ENCODE measurements at places on chromosomes 7 and 10.
A peak's percentile ranks its signal among the peaks of the same experiment; 100 is the strongest.

DNA sequence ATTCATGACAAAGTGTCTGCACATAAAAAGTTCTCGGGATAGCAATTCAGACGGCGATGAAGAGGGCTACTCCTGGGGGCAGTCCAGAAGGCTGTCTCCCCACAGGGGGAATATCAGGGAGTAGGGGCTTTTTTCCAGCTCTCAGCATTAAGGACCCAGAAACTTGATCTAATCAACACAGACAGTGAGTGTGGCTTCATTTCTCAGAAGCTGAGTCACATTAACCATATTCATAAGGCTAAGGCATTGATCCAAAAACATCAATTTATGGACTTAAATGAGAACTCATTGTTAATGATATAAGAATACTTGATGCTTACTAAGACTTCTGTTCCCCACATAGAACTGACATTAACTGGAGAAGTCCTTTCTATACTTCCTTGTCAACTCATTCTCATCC is 87.5 kb upstream of the AOAH start:
- DNase-seq = no peak

- DNase-seq = peak; percentile 38
Observed at GRCh38 chr10:101085846-101086245, 24.1 kb downstream of the KAZALD1 start.

DNA sequence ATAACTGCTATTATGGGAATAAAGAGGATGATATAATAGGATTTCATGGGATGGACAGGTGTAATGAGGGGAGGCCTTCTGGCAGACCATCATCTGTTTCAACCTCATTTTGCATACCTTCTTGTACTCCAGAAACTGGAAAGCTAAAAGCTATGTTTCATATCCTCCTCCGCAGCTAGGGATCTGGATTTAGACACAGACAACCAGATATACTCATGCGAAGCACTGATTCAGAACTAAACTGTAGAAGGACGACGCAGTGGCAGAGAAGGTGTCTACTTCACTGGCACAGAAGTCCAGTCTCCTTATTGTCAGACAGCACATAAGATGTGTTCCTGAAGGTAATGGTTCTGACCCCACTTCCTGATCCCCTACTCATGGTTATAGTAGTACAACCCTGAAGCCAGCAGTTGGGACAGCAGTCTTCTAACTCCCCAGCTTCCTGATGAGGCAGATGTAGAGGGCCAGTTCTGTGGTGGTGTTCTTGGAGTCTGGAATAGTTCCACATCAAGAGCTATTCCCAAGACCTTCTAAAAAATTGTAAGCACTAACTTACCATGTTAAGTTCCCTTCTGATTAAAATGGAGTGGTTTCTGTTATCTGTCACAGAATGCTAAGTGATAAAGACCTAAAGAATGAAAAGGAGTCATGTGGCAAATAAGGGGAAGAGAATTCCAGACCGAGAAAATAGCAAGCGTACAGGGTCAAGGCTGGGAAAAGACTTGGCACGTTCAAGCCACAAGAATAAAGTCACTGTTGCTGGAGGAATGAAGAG is 550.3 kb downstream of the GRM8 start:
- DNase-seq = peak; percentile 41

- DNase-seq = no peak
Observed at GRCh38 chr10:58989486-58990039, 186.9 kb upstream of the PHYHIPL start.

DNA sequence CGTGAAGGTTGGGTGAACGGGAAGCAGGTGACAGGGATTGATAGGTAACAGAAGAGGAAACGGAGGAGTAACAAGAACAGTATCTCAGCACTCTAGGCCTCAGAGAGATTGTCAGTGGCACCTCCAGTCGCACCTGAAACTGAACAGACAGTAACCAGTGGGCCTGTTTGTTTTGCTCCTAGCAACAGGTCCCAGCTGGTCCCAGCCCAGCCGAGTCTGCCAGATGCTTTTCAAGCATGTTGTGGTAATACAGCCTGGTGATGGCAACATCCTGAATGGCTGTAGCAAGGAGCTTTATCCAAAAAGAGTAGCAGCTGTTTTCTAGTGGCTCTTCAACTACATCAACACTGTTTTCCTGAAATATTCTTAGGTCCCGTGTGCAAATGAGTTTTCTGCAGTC is 4.7 kb downstream of the CACNB2 start:
- DNase-seq = no peak

DNA sequence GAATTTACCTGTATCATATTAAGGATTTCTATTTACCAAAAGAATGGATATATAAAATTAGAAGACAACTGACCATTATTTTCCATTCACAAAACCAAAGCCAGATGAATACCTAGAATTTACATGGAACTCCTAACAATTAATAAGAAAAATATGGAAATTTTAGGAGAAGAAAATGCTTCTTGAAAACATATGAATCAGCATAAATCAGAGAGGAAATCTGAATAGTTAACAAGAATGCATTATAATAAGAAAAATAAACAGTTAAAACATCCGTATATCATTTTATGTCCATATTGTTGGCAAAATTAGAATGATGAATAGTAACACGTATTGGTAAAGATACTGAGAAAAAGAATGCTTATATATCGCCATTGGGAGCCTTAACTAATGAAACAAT is 505.5 kb downstream of the NEBL start:
- DNase-seq = no peak

DNA sequence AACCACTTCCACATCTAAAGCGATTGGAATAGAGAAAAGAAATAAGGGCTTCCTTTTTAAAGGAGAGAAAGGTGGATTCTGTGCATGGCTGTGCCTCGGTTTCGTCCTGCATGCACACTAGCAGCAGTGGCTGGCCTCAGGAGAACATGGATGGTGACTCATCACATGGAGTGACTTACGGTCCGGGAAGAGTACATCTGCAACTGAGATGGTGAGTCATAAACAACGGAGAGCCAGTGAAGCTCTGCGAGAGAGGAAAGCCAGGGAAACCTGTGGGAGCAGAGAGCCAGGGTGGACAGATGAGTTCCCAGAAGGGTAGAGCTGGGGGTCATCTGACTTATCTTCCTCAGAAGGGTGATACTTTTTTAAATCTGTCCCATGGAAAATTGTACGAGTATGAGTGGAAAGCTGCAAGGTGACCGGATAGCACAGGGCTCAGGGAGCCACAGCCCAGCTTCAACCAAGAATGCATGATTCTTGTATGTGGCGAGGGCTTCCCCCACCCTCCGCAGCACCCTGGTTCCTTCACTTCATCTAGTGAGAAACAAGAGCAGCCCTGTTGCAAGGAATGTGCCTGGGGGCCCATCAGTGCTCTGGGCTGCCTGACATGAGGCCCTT is 259.1 kb downstream of the KLF6 start:
- DNase-seq = peak; percentile 99

DNA sequence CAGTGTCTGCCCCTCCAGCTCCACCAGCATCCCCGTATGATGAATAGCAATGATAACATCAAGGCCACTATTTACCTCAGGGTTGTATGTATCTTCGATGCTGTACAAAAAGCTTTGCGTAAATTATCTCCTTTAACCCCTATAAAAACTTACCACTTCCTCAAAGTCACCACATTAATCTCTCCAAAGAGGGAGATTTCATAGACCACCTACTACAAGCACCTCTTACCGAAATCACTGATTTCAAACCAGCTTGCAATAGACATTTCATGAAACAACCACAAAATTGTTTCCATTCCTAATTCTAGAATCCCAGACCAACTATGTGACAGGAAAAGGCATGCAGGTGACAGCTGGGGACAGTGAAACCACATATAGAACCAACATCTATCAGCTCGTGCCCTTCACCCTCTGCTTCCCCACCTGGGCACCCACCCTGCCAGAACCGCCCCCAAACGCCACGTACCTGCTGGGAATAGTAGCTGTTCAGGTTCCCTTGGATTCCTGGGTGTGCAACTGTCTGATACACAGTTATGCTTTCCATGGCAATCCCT is 20.1 kb upstream of the MMP21 start:
- no peak for DNase-seq

DNA sequence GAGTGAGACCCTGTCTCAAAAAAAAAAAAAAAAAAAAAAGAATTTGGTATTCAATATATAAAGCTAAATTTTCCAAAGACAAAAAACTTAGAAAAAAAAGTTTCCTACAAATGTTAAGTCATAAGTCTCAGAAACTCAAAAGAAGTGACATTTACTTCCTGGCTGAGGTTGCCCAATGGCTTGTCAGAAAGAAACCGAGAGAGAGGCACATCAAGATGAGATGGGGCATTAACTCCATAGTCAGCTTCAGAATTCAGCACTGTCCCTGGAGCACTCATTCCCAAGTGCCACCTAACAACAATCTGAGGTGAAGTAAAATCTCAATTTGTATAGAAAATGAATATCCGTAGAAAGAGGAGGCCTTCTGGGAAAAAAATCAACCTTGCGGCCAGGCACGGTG is 6.8 kb upstream of the SPOCK2 start:
- no peak for DNase-seq

GRCh38 chr10:78913219-78914059 is 155.3 kb upstream of the ZMIZ1 start:
- DNase-seq = no peak

DNA sequence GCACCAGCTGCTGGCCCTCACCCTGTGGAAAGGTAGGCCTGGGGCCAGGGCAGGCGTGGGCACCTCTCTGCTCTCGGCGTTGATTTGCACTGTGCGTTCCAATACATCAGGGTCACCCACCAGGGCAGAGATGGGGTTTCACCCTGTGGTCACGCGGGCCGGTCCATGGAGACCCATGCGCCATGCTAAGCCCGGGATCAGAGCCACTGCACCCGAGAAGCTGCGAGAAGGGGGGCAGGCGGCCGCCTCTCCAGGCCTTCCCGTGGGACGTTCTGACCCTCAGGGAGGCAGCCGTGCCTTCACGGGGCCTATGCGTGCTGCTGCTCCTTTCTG is 11.1 kb downstream of the GET4 start:
- DNase-seq = no peak

DNA sequence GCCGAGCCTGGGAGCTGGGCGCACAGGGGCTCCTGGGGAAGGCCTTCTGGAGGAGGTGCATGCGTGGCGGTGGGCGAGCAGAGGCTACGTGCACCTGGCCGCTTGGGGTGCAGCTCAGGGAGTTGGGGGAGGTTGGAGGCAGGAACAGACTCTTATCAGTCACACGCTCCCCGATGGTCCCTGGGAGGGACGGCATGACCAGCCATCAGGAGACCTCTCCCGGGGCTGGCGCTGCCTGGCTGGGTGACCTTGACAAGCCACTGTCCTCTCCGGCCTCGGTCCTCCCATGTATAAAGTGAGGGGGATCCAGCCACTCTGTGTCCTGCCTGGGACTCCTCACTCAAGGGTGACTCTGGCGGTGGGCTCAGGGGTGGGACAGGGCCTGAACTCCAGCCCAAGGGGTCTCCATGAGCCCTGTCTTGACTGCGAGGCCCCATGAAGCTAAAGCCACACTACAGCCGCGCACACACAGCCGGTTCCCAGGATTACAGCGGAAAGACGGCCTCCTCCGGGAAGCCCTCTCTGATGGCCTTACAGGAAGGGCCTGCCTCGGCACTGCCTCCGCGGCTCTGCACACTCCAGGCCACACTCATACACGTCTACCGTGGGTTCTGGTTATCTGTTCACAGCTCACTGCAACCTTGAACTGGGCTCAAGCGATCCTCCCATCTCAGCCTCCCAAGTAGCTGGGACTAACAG is 2.3 kb downstream of the TMEM184A start:
- DNase-seq = no peak

GRCh38 chr10:80413271-80413996 is 5.1 kb downstream of the PRXL2A start:
- DNase-seq = peak; percentile 26

DNA sequence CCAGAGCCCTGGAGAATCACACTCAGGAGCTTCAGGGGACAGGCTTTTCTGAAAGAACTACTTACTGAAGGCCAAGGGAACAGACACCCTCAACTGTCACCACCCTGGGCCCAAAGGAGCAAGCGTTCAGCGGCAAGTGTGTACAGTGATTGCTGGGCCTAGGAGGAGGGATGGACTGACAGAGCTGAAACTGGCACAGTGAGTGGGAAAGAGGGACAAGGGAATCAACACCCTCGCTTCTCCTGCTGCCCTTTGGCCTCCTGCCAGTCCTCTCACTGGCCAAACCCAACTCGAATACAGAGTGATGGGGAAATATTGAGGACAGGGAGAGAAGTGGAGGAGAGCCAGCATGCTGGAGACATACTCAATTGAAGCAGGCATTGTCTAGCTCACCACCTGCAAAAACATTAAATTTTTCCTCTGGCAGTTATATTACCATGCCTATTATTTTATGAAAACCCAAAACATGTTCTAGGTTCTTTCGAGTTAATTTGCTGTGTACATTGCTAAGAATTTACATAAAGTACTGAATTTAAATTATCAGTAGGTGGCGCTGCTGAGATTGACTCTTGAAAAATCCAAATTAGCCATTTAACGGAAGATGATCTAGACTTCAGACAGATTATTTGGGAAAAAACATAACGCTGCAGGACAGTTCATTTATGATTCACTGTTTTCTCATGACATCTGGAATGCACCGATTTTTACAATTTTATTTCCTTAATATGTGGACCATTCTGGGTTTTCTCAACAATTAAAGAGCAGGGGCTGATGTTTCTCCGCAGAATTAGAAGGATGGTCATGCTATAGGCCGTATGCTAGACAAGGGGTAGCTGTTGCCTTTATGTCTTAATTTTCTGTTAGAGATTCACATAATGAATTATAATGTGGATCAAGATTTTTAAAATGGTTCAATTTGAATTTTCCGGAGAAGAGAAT is 14.7 kb upstream of the TMEM236 start:
- peak; percentile 69 for DNase-seq

GRCh38 chr7:23012908-23013714 is 819 bp downstream of the HYCC1 start:
- DNase-seq = peak; percentile 56

DNA sequence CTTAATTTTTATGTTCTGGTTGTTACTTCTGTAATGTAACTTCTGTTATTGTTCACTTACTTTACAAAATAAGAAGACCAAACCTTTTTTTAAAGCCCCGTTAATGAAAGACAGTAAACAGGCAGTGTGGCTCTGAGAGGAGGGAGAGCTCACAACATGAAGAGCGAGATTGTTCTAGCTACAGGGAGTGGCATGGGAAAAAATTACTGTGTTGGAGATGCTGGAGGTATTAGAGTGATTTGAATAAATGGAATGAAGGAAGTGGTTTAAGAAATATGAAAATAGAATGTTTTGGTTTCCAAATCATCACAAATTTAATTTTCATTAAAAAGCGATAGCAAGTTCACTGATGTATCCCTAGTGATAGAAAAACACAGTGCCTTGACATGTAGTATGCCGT is 31.8 kb downstream of the REEP3 start:
- peak; percentile 85 for DNase-seq

GRCh38 chr7:151400626-151401315 is 9.1 kb downstream of the WDR86 start:
- no peak for DNase-seq

DNA sequence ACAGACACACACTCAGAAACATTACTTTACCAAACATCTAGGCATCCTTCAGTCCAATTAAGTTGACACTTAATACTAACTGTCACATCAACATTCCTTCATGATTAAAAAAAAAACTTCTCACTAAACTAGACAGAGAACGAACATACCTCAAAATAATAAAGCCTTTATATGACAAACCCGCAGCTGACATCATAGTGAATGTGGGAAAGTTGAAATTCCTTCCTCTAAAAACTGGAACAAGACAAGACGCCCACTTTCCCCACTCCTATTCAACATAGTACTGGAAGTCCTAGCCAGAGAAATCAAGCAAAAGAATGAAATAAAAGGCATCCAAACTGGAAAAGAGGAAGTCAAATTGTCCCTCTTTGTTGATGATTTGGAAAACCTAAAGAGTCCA is 96.9 kb upstream of the PPP1R9A start:
- DNase-seq = no peak

- DNase-seq = no peak
Observed at GRCh38 chr10:62728479-62728878, 76.0 kb upstream of the ADO start.

GRCh38 chr10:131219584-131219886 is 92.0 kb downstream of the TCERG1L start:
- no peak for DNase-seq
